ENCODE measurements at places on chromosomes 11 and 22.
A peak's percentile ranks its signal among the peaks of the same experiment; 100 is the strongest.

DNA sequence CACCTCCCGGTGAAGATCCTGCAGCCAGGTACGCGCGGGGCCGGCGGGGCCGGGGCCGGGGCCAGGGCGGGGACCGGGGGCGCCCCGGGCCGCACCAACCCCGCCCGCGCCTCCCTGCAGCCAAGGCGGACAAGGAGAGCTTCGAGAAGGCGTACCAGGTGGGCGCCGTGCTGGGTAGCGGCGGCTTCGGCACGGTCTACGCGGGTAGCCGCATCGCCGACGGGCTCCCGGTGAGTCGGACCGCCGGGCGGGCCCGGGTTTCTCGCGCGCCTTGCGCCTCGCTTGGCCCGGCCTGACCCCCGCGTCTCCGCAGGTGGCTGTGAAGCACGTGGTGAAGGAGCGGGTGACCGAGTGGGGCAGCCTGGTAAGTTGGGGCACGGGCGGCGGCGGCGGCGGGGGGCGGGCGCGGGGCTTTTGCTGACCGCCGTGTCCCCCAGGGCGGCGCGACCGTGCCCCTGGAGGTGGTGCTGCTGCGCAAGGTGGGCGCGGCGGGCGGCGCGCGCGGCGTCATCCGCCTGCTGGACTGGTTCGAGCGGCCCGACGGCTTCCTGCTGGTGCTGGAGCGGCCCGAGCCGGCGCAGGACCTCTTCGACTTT is 531 bp downstream of the PIM3 start:
- peak; percentile 51 for DNase-seq

- DNase-seq = no peak
Measured at GRCh38 chr11:1077033-1077416, 2.4 kb downstream of the MUC2 start.

- DNase-seq = no peak
Measured at GRCh38 chr11:129252621-129253020, 60.5 kb upstream of the ARHGAP32 start.

DNA sequence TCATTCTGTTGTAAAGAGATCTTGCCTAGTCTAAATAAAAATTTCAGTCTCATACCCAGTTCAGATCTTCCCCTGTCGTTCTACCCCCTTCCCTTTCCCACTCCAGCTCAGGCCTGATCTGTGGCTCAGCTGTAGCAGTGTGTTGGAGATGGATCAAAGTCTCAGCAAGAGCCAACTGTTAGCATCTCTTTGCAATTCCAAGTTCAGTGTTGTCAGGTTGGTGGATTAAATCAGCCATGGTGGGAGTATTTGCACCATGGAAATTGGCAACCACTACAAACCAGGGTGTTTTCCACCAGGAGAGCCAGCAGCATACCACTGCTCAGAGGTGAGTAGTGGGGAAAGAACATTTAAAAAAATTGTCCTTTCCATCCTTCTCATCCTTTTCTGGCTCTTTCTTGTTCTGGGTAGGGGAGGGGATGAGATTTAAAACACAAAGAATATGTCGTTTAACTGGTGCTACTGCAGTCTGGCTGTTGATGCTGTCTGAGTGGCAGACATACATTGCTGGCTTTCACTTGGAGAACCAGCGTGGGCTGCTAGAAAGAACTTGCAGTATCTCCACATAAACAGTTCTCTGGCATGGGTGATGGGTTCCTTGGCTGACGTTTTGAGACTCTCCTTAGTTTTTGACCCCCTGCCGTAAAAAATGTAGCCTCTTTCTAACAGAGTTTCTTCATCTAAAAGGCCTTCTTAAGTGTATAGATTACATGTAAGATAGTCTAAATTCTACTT is 514.1 kb downstream of the RAB38 start:
- no peak for DNase-seq

GRCh38 chr11:125091247-125091876 is 20.1 kb downstream of the TMEM218 start:
- DNase-seq = no peak

GRCh38 chr22:39290724-39291161 is 28.7 kb downstream of the RPL3 start:
- peak; percentile 89 for DNase-seq

GRCh38 chr11:76189682-76190081 is 16.6 kb downstream of the WNT11 start:
- no peak for DNase-seq
